ENCODE measurements at places on chromosomes 16 and 17.

DNA sequence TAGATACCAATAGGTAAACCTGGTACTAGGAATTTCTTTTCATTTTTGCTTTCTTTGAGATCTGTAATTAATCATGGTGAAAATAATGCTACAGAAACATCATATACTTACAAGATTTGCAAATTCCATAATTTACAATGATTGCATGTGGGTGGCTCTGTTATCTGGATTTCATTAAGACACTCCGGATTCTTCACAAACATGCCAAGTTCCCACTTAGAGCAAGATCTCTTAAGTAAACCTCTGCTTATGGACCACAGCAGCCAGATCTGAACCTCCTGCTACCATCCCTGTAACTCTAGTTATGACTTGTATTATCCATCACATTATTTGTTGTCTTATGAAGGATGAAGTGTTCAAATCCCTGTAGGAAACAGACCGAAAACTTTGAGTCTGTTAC lies 424.7 kb downstream of the CDH13 start:
- no peak for DNase-seq

GRCh38 chr16:85789773-85790172 lies 9.6 kb downstream of the EMC8 start:
- DNase-seq: no peak

DNA sequence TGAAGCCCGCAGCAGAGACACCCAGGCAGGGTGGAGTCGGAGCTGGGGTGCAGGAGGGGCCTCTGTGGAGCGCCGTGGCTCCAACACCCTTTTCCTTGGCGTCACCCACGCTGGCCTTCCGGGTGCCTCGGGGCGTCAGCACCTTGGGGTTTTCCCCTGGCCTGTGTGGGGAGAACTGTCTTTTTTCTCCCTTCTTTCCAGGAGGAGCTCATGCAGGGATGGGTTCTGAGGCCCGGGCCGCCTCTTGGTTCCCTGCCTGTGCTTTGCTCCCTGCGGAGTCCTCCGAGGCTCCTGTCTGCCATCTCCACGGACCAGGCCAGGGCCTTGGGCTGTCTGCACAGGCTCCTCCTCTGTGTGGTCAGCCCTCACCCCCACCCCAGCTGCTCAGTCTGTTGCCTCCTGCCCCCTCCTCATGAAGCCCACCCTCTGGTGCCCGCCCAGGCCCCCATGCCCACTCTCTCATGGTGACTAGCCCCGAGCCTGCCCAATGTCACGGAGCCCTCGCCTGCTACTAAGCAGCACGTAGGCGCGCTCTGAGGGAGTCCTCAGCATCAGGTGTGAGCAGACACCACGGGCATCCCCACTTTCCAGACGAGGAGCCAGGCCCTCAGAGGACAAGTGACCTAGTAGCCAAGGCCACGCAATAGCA lies 5.0 kb downstream of the KATNB1 start:
- DNase-seq: no peak

DNA sequence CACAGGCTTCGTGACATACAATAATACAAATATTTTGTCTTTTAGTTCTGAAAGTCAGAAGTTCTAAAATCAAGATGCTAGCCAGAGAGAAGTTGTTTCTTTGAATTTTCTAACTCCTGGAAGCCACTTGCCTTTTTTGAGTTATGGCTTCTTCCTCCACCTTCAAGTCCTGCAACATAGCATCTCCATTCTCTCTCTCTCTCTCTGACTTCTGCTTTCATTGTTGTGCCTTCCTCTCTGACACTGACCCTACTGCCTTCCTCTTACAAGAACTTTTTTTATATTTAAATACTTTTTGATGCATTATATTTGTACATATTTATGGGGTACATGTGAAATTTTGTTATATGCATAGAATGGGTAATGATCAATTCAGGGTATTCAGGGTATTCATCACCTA lies 205.9 kb downstream of the MAP2K6 start:
- DNase-seq: no peak

- no peak for DNase-seq
Observed at GRCh38 chr17:64192589-64192988, 62.6 kb upstream of the ERN1 start.

GRCh38 chr16:19929062-19929511 lies 44.4 kb upstream of the GPRC5B start:
- no peak for DNase-seq

DNA sequence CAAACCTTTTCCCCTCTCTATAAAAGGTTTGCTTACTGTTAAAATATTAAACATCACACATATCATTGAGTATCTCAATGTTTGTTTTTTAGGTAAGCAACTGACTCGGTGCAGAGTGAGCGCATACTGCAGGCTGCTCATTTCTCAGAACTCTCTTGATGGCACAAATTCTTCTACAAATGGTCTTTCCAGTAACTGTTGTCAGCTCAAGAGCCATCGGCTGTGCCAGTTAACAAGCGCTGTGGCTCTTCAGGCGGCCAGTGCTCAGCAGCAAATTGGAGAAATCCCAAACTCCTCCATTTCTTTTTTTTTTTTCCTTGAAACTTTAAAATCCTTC lies 8.6 kb downstream of the ABCA3 start:
- DNase-seq: no peak

DNA sequence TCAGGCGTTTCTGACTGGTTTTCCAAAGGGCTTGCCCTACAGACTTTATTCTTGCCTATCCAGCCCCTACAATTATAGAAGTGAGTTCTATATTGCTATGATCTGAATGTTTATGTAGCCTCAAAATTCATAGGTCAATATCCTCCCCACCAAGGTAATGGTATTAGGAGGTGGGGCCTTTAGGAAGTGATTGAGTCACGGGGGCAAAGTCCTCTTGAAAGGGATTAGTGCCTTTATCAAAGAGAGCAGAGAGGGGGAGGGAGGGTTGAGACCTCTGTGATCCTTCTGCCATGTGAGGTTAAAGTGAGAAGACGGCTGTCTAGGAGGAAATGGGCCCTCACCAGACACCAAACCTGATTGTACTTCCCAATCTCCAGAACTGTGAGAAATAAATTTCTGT lies 931 bp upstream of the CPHXL start:
- no peak for DNase-seq

DNA sequence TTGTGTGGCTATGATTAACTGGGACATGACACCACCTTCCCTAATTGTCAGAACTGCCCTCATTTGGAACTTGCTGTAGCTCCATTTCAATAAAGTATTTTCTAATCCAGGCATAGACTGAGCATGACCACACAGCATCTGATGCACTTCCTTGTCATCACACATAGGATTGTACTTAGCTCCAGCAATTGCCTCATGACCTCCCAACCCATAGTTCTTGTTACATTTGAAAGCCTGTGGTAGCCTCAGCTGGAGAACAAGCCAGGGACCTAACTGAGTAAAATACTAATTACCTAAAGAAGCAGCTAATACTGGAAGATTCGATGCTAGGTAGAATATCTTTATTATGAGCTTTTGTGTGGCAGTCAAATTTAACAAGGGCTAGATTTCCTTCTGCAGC lies 187.3 kb upstream of the KIF2B start:
- DNase-seq: no peak

DNA sequence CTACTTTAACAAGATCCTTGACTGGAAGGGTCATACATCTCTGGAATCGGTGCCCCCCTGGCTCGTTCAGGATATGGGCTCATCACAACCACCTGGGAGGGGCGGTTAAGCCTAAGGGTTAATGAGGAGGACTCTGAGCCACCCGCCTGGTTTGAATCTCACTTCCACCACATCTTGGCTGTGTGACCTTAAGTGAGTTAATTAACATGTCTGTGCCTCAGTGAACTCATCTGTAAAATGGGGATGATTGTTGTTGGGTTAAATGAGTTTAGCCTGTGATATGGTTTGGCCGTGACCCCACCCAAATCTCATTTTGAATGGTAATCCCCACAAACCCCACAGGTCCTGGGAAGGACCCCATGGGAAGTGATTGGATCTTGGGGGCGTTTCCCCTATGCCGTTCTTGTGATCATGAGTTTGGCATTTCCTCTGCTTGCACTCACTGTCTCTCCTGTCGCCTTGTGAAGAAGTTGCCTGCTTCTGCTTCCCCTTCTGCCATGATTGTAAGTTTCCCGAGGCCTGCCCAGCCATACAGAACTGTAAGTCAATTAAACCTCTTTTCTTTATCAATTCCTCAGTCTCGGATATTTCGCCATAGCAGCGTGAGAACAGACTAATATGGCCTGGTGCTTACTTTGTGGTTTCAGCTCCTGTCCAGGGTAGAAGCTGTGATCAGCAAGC lies 214.0 kb upstream of the CIBAR2 start:
- no peak for DNase-seq

GRCh38 chr16:10265770-10266615 lies 83.8 kb upstream of the GRIN2A start:
- DNase-seq: no peak

- DNase-seq: no peak
Observed at GRCh38 chr16:35792516-35793285, 2333.3 kb downstream of the TP53TG3F start.

GRCh38 chr17:74160656-74161502 lies 42.6 kb upstream of the RPL38 start:
- no peak for DNase-seq

- DNase-seq: no peak
Observed at GRCh38 chr16:48292452-48292851, 45.1 kb upstream of the ABCC11 start.

DNA sequence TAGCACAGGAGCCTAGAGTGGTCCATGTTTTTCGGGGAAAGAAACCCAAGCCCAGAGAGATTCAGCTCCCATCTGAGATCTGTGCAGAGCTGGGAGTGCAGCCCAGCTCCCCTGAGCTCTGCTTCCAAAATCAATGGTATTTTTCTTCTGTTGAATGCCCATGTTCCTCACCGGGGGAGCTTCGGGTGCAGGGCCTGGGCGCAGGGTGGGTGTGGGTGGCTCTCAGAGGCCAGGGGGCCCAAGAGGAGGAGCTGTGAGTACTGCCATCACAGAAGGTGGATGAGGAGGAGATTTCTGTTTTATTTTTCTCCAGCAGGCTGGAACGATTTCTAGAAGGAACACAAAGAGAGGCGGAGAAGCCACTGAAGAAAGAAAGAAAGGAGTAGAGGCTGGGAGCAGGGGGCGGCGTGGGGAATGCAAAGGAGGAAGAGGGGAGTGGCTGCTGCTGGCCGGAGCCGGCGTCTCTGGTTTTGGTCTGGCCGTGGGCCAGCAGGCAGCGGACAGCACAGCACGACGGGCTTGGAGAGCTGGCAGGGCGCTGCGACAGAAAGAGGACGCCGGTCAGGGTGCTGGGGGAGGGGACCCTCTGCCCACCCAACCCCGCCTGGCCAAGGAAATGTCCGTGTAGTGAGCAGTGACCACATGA lies 76.2 kb upstream of the KSR1 start:
- no peak for DNase-seq

GRCh38 chr17:71361656-71362450 lies 759.0 kb upstream of the SOX9 start:
- DNase-seq: no peak

- no peak for DNase-seq
Observed at GRCh38 chr17:76934561-76935320, 66.5 kb downstream of the MGAT5B start.

DNA sequence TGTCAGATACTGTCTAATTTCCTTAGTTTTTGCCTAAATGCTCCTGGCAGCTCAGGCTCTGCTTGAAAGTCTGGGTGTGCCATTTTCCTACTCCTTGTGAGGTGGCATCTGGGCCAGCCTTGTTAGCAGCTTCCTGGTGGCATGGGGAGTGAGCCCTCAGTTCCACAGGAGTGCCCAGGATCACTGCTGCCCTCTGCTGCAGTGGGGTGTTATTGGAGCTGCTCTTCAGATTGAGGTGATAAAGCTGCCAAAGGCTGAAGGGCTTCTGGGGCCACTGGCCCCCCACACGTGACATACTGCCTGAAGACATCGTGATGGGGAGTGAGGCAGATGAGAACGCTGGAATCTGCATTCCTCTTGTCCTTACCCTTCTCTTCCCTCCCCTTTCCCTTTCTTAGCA lies 27.4 kb downstream of the CEP95 start:
- DNase-seq: no peak

- DNase-seq: no peak
Observed at GRCh38 chr16:23706439-23706838, 6.6 kb downstream of the ERN2 start.

GRCh38 chr16:65831903-65832666 lies 534.4 kb upstream of the CDH5 start:
- no peak for DNase-seq

GRCh38 chr16:80984124-80984892 lies 22.4 kb downstream of the CMC2 start:
- no peak for DNase-seq

DNA sequence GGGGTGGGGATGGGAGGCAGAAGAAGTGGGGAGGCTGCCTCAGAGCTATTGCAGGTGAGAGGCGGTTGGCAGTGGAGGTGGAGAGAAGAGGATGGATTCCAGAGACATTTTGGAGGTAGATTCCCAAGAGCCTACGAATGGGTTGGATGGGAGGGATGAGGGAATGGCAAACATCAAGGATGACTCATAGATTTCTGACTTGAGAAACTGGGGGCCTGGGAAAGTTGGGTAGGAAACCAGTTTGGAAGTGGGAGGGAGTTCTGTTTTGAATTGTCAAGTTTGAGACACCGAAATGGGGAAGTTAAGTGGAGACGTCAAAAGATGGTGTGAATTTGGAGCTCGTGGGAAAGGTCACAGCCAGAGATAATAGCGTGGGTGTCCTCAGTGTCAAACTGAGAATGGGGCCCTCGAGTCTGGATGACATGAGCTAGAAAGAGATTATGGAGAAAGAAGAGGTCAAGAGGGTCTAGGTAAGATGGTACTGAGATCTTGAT lies 6.2 kb upstream of the CYLD start:
- no peak for DNase-seq

- no peak for DNase-seq
Observed at GRCh38 chr16:56929639-56930038, 2.3 kb upstream of the HERPUD1 start.

GRCh38 chr16:10616756-10617640 lies 36.6 kb upstream of the EMP2 start:
- no peak for DNase-seq

- peak; percentile 88 for DNase-seq
Observed at GRCh38 chr16:16021988-16022682, 72.7 kb downstream of the ABCC1 start.

- DNase-seq: no peak
Observed at GRCh38 chr16:12609937-12610699, 193.6 kb downstream of the CPPED1 start.

DNA sequence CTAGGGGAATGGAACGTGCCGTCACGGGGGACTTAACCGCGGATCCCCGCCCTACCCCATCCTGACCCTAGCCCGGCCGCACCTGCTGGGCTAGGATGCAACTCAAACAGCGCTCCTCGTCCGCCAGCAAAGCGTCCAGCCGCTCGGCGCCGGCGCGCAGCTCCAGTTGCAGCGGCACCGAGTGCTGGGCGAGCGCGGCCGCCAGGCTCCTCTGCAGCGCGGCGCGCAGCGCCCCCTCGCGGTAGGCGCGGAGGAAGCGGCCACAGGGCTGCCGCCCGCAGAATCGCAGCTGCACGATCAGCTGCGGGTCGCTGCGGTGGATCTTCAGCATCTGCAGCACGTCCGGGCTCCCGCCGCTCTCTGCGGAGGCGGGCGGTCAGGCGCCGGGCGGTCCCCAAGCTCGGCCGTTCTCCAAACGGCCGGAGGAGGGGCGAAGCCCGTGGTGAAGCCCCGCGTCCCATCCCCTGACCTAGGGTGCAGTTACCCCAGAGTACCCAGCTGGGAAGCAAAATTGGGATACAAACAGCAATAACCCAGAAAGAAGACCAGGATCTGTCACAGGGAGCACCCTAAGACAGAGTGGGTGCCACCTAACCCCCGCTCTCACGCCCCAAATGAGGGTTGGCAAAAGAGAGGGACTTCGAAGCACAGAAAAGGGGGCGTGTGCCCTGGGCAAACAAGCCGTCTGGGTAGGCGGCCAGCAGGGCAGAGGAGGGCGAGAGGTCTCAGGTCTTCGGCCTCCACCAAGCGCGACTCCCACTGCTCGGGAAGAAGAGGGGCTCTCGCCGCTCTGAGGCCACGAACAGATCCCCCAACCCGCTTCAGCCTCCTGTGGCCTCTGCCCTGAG lies 4.2 kb downstream of the TRADD start:
- DNase-seq: no peak

All from HS-5 (cell line).